ENCODE measurements at places on chromosomes 4 and X.

GRCh38 chr4:123603165-123603564 lies 206.6 kb downstream of the SPRY1 start:
- no peak for DNase-seq

- DNase-seq = no peak
Observed at GRCh38 chr4:517806-518070, 18.7 kb downstream of the PIGG start.

DNA sequence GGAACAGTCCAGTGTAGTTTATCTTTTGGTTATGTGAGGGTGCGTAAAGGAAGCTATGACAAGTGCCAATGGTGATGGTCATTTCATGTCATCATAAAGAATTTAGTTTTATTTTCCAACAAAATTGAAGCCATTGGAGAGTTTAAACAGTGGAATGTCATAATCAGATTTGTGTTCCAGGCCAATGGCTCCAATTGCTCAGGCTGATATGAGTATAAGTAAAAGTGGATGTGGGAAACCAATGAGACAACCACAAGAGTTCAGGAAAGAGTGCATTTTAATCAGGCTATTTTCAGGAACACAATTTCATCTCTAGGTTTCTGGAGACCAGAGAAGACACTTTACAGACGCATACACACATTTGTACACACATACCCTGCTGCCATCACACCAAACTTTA lies 20.7 kb downstream of the SPANXC start:
- DNase-seq = no peak

DNA sequence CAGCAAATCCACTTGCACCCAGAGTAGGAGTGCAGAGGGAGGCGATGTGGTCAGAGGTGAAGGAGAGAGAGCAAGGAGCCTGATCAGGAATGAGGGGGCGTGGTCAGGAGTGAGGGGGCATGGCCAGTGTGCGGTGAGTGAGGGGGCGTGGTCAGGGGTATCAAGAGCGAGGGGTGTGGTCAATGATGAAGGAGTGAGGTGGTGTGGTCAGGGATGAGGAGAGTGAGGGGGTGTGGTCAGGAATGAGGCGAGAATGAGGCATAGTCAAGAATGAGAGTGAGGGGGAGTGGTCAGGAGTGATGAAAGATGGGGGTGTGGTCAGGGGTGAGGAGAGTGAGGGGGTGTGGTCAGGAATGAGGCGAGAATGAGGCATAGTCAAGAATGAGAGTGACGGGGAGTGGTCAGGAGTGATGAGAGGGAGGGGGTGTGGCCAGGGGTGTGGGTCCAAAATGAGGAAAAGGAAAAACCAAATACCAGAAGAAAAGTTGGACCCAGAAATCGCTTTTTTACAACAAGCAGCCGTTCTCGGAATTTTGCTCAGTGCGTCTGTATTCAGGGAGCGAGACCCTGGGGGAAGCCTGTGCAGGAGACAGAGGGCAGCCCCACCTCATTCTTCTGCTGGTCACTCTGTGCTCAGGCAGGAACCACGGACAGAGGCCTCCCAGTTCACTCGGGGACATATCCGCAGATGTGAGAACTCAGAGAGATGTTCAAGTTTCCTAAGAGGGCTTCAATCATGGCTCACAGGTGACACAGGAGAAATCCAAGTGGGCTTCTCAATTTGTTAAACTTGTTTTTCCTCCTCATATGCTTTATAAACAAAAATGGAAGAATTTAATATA lies 47.5 kb downstream of the MAGEA1 start:
- DNase-seq = peak; percentile 8

DNA sequence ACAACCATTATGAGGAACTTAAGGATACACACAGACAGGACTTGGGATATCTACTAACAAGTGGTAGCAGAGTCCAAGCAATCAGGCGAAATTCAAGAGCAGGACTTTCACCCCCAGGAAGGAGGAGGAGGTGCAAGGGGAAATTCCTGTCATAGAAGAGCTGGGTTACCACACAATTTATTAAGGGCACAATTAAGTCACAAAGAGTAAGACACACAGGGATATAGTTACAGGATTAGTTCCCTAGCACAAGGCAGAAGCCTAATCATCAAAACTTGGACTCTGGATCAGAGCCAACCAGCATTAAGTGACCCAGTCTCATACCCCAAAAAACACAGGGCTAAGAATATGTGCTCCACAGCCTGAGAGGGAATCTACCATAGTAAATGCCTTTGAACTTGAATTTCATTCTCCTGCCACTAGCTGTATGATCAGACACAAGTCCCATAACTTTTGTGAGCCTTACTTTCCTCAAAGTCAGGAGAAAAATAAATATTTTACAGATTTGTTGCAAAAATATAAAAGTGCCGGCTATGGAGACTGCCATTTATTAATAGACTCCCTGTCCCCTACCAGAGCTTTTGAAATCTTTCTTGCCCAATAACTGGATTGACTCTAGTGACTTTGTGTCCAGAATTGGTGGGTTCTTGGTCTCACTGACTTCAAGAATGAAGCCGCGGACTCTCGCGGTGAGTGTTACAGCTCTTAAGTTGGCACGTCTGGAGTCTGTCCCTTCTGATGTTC lies 87.0 kb downstream of the SYNPO2 start:
- DNase-seq = peak; percentile 45

- DNase-seq = peak; percentile 24
Observed at GRCh38 chr4:81874661-81875515, 403.2 kb upstream of the RASGEF1B start.

DNA sequence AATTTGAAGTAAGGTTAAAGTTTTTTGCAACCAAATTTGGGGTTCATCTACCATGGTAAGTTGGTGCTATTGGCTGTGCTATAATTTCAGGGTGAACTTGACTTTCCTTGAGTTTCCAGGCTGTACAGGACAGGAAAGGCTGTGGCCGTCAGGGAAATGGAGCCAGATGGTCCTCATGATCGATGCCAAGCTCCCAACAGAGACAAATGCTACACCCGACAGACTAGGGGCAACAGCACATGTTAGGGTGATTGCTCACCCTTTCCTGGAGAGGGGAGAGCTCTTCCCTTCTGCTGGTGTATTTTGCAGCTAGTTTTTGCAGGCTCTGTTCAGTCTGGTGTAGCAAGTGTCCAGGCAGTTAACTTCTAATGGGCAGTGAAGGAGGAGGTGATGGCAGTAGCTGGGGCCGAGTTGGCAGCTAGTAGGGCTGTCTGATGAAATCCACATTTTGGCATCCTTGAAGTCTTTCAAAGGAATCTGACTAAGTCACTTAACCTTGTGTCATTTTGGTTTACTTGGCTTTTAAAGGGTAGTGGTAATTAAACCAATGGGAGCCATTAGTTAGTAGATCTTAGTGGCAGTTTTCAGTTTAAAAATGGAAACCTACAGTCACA lies 47.8 kb downstream of the GAB1 start:
- DNase-seq = no peak

GRCh38 chr4:160353548-160353947 lies 1250.7 kb downstream of the RAPGEF2 start:
- DNase-seq = peak; percentile 91

DNA sequence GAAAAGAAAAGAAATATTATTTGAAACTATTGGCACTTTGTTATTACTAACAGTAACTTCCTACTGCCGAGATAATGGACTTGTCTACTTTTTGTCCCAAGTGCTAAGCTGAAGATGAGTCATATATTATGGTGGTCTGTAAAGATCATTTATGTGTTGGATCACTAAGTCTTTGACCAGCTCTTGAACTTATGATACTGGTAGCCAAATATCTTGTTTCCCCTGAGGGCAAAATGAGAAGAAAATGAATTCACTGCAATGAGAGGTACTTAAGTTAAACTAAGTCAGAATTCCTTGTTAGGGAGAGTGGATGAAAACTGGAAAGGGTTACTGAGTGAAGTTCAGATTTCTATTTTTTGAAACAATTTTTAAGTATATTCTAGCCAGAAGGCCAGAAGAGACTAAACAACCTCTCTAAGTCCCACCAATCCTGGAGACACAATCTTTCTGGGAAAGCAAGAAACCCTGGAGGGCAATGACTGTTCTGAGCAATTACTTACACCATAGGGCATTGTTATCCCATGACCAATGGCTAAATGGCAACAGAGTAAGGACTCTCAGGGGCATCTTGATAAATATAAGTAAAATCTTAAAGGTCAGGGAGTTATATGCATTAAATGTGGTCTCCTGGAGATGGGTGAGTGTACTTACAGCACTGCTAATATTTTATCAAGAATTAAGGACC lies 287.7 kb downstream of the STIM2 start:
- no peak for DNase-seq

DNA sequence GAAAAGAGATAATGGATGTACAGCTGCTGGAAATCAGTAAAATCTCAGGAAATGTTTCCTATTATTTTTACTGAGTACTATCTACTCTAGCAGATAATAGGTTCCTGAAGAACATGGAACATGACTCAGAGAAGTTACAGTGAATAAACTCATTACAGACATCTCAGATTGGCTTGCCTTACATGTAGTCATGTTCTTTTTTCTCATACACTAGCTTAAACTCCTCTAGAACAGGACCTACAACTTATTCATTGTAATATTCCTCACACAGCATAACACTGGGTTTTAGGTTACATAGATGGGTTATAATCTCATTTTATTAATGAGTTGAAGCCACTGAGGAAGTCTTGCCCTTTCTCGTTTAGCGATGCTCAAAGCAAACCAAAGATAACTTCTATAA lies 86.9 kb upstream of the BMP2K start:
- DNase-seq = no peak

DNA sequence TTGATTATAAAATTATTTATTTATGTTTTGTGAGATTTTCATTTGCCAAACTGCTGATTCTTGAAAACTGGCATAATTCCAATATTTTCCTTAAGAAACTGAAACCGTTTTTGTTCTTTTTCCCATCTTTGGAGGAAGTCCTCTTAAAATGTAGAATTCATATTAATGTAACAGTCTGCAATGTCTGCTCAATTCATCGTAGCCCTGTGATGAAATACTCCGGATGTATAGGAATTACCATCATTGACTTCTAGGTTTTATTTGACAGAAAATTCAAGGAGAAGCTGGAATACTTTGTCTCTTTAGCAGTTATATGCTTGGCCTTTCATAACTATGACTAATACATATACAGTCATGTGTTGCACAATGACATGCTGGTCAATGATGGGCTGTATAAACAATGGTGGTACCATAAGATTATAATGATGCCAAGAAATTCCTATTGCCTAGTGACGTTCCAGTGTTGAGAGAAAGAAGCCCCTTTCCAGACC lies 185.0 kb upstream of the GPRIN3 start:
- no peak for DNase-seq

DNA sequence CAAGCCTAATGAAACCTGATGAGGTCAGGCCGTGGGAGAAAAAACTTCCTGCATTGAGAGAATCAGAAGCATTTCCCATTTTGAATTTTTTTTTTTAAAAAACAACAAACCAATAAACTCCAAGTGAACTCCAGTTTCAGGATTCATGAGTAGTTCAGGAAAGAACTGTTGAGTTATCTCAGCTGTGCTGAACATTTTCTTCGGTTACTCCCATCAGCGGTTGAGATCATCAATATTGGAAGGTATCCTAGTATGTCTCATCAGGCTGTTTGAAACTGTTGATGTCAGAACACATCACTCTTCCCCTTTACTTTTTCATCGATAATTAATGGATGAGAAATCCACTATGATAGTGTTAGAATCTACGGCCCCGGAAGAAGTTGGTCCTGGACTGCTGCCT lies 82.4 kb upstream of the ADGRG2 start:
- DNase-seq = no peak

DNA sequence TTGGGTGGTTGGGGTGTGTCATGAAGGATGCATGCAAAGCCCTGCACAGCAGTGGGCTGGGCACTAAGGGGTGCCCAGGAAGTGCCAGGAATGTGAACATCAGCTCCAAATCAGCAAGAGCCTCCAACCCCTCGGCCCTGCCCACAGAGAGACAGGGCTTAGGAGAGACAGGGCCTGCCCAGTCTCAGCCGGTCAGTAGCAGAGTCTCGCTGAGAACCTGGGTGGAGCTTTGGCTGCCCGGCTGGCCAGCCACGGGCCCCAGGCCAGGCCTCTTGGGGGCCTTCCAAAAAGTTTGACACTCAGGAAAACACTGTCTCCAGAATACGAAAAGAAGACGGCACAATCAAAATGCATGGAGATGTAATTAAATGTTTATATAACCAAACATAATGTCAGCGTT lies 4.3 kb upstream of the MXD4 start:
- DNase-seq = peak; percentile 67

DNA sequence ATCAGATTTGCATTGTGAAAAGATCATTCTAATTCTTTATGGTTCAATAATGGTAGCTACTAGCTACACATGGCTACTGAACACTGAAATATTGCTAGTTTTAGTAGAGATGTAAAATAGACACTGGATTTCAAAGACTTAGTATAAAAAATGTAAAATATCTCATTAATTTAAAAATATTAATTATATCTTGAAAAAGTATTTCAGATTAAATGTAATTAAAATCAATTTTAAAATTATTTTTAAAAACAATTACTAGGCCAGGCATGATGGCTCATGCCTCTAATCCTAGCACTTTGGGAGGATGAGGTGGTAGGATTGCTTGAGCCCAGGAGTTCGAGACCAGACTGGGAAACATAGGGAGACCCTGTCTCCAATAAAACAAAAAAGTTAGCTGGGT lies 20.4 kb upstream of the TLR2 start:
- DNase-seq = no peak

- no peak for DNase-seq
Observed at GRCh38 chrX:23720117-23720677, 22.9 kb downstream of the ACOT9 start.

- DNase-seq = no peak
Observed at GRCh38 chrX:136639506-136640176, 8.3 kb upstream of the CD40LG start.

DNA sequence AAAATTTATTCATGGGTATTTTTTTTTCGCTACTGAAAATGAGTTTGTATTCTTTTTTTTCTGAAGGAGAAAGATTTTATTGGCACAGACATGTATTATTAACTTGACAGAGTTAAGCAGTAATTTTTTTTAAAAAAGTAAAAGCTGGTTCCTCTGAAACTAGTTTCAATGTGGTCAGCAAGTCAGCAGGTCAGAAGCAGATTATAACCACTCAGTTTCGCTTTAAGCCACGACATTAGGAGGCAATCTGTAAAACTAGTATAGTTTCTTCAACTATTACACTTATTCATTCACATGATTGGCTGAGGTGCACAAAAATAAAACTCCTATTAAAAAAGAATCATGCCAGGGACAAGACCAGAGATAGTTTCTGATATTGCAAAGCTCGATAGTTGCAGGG lies 714.2 kb upstream of the PCDH7 start:
- DNase-seq = no peak

- no peak for DNase-seq
Observed at GRCh38 chr4:125484912-125485311, 170.2 kb downstream of the FAT4 start.

DNA sequence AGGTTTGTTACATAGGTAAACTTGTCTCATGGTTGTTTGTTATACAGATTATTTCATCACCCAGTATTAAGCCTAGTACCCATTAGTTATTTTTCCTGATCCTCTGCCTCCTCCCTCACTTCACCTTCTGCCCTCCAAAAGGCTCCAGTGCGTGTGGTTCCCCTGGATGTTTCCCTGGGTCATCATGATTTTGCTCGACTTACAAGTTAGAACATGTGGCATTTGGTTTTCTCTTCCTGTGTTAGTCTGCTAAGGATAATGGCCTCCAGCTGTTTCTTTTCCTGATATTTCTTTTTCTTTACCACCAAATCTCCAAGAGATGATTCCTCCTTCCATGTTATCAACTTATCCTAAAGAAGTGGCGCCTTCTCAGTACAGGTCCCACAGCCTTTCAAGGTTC lies 543.1 kb upstream of the ADGRL3 start:
- DNase-seq = no peak

- peak; percentile 32 for DNase-seq
Observed at GRCh38 chr4:168864821-168865541, 145.1 kb downstream of the CBR4 start.

- peak; percentile 3 for DNase-seq
Observed at GRCh38 chrX:97685753-97686152, 802.0 kb downstream of the RPA4 start.
